ENCODE measurements at places on chromosomes 2 and 18.

DNA sequence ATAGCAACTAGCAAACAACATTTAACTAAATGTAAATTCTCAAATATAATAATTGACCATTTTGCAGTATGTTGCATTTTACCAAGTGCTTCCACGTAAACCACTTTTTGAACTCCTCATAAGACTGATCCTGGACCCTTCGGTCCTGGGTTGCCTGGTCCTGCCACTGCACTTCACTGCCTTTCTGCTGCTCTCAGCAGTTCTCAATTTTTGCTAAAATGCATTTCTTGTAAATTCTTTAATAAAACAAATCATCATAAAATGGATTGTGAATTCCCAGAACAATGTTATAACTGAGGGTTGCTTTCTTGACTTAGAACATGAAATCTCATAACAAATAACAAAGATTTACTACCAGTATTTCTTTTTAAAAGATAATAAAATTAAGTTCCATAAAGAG is 12.9 kb upstream of the ADAM23 start:
- no peak for DNase-seq

GRCh38 chr2:9284521-9285297 is 78.1 kb downstream of the ASAP2 start:
- no peak for DNase-seq

DNA sequence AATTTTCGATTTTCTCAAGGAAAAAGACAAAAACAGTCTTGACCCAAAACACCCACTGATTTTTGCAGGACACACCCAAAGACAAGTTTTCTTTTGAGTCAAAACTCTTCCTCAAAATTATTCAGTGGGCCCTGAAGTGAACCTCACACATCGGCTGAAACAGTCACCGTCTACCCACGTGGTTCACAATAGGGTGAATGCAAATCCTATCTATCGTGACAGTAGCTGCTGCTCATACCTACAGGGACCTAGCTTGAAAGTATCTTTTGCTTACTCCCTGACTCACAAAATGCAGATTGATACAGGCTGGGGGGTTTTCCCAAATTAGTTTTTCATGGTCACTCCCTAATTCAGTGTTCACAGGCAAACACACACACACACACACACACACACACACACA is 10.7 kb upstream of the CD226 start:
- DNase-seq = no peak

GRCh38 chr2:48549972-48550371 is 20.0 kb downstream of the STON1 start:
- no peak for DNase-seq

DNA sequence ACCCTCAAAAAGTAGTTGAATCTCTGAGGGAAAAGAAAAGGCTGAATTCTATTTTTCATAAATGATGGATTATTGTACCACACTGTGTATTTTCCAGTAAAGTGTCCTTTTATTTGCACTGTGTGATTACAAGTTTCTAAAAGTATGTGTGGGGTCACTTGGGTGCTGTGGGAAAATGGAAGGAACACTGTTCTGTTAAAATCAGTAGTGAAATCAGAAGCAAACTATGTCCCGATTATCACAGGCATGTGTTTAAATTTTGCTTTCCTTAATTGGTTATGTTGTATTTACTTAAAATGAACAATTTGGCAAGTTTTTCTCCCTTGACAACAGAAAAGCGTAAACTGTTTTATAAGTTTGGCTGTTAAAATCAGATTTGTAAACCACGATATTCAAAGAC is 353.1 kb downstream of the ARHGAP15 start:
- DNase-seq = no peak

GRCh38 chr2:107627164-107627563 is 199.5 kb upstream of the RGPD4 start:
- no peak for DNase-seq

- no peak for DNase-seq
Observed at GRCh38 chr2:206442474-206442832, 879 bp upstream of the ADAM23 start.

- no peak for DNase-seq
Observed at GRCh38 chr2:20615466-20616241, 35.2 kb downstream of the HS1BP3 start.

All from right renal cortex interstitium (tissue), 3 donors.